KG1 (cell line): ENCODE measurements at places on chromosomes 1 and 21.

GRCh38 chr1:83500987-83501591 lies 497.8 kb downstream of the TTLL7 start:
- no peak for DNase-seq

DNA sequence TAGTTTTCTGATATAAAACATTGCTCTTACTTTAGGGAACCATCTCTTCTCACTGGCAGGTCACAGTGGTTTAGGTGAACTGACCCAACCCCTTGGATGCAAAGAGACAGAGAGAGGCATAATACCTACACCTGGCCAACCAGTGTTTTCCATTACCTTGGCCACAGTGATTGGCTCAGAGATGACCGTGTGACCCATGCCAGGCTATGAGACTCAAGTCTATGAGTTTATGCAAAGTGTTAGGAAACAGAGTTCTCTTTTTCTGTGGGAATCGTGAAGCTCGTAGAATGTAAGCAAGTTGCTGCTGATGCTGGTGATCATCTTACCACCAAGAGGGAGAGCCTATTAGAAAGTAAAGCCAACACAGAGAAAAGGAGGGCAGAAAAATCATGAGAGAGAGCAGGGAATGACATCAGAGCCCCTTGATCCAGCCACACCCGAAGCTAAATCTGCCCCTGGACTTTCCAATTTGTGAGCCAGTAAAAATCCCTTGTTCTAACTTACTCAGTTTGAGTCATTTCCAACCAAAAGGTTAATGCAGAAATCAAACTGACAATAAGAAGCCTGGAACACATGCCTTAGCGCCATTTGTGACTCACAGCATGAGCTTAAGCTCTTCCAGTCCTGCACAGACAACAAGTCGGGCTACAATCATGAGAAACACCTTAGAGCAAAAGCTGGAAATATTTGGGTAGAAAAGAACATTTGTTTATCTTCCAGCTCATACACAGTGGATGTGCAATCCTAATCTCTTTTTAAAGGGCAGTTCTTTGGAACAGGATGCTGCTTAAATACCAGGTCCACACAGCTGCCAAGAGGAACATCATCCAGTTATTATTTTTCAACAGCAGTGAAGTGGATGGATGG lies 81.3 kb upstream of the KAZN start:
- no peak for DNase-seq

GRCh38 chr1:111270771-111271463 lies 19.7 kb upstream of the CHIA start:
- DNase-seq, result no peak

GRCh38 chr1:24465638-24466037 lies 37.0 kb upstream of the RCAN3 start:
- no peak for DNase-seq

- DNase-seq, result peak; percentile 22
These were observed 103.3 kb downstream of the RABGAP1L start for GRCh38 chr1:174262349-174263241.

DNA sequence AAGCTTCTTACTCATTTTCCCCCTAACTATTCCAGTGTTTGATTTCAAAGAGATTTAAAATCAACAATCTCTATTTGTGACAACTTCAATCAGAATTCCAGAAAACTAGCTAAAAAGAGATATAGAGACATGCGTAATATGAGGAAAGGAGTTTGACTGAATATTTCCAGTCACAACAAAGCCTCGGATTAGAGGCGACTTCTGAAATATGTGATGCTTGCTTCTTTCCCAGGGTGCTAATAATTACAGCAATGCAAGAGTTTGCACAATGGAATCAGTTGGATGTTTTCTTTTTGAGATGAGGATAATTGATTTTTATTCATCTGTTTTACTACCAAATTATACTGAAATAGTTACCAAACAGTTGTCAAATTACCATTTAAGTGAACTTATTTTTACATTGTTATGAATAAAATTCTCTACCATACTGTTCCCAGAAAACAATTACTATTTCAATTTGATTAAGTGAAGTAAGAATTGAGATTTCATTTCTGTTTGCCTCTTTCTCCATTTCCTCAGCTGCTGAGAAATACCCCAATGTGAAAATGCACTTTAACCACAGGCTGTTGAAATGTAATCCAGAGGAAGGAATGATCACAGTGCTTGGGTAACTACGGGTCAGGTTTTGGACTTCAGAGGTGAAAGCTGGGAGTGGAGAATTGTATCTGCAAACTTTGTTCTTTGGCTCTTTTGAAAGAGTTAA lies 28.1 kb downstream of the KMO start:
- no peak for DNase-seq

DNA sequence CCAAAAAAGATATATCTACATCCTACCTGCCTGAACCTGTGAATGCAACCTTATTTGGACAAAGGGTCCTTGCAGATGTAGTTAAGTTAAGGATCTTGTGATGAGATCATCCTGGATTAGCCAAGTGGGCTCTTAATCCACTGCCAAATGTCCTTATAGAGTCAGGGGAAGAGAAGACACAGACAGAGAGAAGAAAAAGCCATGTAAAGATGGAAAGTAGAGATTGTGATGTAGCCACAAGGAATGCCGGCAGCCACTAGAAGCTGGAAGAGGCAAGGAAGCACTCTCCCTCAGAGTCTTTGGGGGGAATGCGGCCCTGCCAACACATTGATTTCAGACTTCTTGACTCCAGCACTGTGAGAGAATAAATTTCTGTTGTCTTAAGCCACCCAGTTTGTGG lies 16.2 kb downstream of the HSD11B1 start:
- DNase-seq, result no peak

- DNase-seq, result peak; percentile 32
These were observed 2.8 kb downstream of the HES3 start for GRCh38 chr1:6246497-6247467.
